Stimulated activated effector memory CD8-positive, alpha-beta T cell treated with anti-CD3 and anti-CD28 coated beads, Interleukin-12 subunit alpha, Interleukin-12 subunit beta, amount 100 ng/mL, for 72 hours (primary cell): ENCODE measurements at places on chromosomes 2 and 18.

DNA sequence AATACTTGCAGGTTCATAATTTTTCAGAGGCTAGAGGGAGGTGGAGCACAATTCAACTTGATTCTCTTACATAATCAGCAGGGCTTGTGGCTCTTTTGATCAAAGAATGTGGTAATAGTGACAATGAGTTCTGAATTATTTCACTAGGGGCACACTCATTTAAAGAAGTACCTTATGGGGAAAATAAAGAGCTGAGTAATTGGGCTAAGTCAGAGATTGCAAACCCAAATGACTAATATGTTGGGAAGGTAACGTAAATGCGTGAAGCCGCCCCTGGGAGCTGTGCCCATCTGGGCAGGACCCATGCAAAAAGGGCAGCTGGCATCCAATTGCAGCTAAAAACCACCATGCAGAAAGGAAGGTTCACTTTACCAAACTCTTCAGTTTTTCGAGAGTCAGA is 35.3 kb downstream of the NCKAP5 start:
- no peak for DNase-seq

DNA sequence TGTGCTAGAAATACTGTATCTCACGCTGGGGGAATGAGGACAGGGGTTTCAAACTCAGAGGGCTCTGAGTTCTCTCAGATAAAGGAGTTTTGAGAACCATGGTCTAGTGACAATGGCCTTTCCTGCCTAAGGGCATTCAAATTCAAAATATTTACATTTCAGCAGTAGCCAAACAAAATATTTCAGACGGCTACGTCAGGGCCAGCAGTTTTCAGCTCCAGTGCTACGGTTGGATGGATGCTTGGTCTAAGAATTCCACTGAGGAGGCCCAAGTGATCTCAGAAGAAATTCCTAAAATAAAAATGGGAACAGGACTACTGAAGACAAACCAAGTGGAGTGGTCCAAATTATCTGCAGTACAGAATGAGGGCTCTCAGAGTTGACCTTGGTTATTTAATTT is 41.1 kb upstream of the SCG2 start:
- no peak for DNase-seq

- no peak for DNase-seq
These were observed 220.3 kb upstream of the PXDN start for GRCh38 chr2:1964659-1965058.

GRCh38 chr18:40485318-40485717 is 1469.7 kb upstream of the PIK3C3 start:
- no peak for DNase-seq

- DNase-seq = no peak
These were observed 35.8 kb downstream of the MTCL1 start for GRCh38 chr18:8741117-8741516.

DNA sequence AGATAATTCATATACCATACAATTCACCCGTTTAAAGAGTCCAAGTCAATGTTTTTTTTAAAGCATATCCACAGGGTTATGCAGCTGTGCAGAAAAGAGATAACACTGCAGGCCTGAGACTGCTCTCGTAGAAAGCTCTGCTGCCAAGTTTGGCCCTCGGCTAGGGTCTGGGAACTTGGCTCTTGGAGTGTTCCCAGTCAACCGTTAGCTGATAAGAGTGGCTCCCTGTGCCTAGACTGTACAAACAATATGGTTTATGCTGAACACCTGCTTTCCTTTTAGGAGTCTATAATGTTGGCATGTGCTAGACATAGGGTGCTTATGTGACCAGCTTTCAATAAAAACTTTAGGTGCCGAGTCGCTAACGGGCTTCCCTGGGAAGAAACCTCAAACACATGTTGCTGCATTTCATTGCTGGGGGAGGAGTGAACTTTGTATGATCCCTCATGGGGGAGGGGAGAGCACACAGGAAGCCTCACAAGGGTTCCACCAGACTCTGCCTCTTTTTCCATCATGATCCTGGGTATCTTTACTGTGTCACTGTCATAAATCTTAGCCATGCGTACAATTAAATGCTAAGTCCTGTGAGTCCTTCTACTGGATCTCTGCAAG is 34.7 kb downstream of the RFX8 start:
- no peak for DNase-seq

DNA sequence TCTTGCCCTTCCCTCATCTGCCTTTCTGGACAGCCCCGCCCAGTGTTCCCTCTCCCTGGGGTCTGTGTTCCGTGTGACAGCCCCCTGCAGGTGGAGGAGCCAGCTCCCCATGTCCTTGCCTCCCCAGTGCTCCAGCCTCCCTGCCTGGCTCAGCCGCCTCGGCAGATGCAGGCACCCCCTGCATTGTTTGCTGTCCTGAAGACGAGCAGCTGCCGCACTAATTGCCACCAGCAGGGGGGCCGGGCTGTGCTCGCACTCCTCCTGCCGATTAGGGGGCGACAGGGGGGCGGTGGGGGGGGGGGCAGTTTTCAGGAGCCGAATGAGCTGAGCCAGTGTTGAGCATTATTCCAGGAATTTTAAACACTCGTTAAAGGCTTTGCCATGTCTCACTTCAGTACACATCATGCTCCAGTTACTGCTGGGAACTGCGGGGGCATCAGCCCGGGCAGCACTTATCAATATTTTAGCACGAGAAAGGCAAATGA is 23.3 kb downstream of the SIX3 start:
- DNase-seq = no peak

GRCh38 chr18:34222307-34223163 is 2.2 kb downstream of the NOL4 start:
- DNase-seq = no peak

DNA sequence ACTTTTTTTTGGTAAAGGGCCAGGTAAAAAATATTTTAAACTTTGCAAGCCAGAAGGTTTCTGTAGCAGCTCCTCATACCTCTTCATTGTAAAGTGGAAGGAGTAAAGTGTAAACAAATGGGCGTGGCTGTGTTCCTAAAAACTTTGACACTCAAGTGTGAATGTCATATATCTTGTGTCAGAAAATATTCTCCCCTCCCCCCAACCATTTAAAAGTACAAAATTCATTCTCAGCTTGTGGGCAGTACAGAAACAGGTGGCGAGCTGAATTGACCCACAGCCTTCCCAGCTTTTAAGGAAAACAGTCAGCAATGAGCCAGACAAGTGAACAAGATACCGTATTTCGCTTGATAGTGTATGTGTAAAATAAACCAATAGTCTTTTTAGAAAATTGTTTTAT is 4.0 kb downstream of the YPEL5 start:
- DNase-seq = no peak

GRCh38 chr2:18356676-18357075 is 203.8 kb downstream of the RDH14 start:
- DNase-seq = no peak

DNA sequence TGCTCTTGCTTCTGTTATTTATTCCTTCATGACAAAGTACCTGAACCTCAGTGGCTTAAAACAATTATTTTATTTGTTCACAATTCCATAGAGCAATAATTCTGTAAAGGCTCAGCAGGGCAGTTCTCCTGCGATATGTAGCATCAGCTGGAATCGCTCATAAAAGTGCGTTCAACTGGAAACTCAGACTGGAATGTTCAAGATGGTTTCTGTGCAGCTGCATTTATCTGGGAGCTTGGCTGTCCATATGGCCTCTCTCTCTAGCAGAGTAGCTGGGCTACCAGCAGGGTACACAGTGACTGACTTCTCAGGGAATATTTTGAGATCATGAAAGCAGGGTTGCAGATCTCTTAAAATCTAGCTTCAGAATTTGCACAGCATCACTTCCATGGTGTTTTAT is 13.5 kb downstream of the CCDC121 start:
- no peak for DNase-seq

GRCh38 chr2:175745911-175746310 is 256.2 kb downstream of the LNPK start:
- no peak for DNase-seq

GRCh38 chr2:70919672-70920366 is 15.9 kb upstream of the ATP6V1B1 start:
- peak; percentile 92 for DNase-seq

GRCh38 chr2:102366406-102367112 is 11.0 kb downstream of the IL18R1 start:
- no peak for DNase-seq

GRCh38 chr2:2057125-2057721 is 273.9 kb downstream of the MYT1L start:
- DNase-seq = no peak

- no peak for DNase-seq
These were observed 204.0 kb downstream of the PARD3B start for GRCh38 chr2:204749319-204749718.

- DNase-seq = no peak
These were observed 97.5 kb upstream of the CD302 start for GRCh38 chr2:159895258-159896065.
